Lower leg skin (tissue), 4 donors: ENCODE measurements at places on chromosomes 1 and 21.
A peak's percentile ranks its signal among the peaks of the same experiment; 100 is the strongest.

DNA sequence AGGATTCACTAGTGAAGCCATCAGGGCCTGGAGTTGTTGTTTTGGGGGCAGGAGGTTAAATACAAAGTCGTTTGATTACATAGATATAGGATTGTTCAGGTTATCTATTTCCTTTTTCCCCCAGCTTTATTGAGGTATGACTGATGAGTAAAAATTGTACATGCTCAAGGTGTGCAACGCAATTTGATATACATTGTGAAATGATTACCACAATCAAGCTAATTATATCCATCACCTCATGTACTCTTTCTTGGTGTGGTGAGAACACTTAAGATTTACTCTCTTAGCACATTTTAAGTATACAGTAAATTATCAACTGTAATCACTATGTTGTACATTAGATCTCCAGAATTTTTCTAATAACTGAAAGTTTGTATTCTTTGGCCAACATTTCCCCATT lies 6.0 kb downstream of the FGGY start:
- no peak for DNase-seq

GRCh38 chr21:43987509-43987908 lies 24.6 kb upstream of the TRAPPC10 start:
- no peak for DNase-seq

- no peak for DNase-seq
Observed at GRCh38 chr1:168623003-168623828, 46.8 kb downstream of the XCL1 start.

DNA sequence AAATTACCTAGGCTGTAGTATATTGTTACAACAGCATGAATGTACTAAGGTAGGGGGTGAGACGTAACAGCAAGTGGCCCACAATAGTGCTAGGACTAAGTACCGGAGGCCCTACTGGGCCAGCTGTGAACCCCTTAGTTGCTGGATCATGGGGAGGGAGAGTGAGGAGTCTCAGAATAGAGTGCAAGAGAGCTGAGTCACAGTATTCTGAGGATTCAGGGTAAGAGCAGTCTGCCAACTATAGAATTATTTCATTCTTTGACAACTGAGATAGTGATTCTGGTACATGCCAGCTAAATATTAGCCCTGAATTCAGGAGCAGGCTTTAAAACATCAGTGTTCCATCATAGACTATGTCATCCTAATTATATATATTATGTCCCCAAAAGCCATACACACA lies 218.7 kb downstream of the TM2D1 start:
- no peak for DNase-seq

GRCh38 chr1:86114236-86114635 lies 42.3 kb downstream of the COL24A1 start:
- no peak for DNase-seq

DNA sequence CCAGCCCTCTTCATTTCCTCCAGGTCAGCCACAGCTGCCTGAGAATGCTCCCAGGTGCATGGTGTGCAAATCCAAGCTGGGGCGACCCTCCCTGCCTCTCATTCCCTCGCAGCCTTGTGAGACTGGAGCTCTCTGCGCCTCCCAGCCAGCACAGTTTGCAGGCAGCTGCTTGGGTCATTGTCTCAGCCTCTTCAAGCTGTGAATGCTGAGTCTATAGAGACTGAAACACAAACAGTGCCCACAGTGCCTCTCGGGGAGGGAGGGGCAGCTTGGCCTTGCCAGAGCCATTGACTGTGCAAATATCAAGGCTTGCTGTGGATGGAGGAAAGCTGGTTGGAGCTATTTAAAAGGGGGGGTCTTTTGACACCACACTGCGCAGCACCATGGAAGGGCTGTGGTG lies 10.6 kb downstream of the PLXNA2 start:
- no peak for DNase-seq

GRCh38 chr1:161199506-161200139 lies 769 bp upstream of the ADAMTS4 start:
- no peak for DNase-seq

DNA sequence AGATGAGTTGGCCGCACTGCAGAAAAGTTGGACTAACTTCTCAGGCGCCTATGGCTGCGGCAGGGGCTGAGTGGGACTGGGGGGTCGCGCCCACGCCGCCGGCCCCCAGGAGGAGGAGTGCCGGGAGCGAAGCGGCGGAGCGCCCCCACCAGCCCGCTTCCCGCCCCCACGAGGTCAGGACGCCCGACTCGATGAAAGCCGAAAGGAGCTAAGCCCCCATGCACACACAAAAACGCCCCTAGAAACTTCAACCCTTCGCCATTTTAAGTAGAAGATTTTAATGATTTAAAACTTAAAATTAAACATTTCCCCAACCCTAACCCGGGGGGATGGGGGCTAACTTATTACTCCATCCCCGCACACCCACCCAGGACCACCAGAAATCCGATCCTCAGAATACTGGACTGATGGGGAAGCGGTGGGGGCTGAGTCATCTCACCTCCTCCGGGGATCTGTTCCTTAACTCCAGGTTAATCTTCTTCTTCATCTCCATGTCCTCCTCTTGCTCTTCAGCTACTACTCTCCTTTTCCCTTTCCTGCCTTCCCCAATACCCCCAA lies 539 bp downstream of the ANP32E start:
- DNase-seq: peak; percentile 83

GRCh38 chr21:15172963-15173362 lies 108.2 kb upstream of the NRIP1 start:
- DNase-seq: no peak

DNA sequence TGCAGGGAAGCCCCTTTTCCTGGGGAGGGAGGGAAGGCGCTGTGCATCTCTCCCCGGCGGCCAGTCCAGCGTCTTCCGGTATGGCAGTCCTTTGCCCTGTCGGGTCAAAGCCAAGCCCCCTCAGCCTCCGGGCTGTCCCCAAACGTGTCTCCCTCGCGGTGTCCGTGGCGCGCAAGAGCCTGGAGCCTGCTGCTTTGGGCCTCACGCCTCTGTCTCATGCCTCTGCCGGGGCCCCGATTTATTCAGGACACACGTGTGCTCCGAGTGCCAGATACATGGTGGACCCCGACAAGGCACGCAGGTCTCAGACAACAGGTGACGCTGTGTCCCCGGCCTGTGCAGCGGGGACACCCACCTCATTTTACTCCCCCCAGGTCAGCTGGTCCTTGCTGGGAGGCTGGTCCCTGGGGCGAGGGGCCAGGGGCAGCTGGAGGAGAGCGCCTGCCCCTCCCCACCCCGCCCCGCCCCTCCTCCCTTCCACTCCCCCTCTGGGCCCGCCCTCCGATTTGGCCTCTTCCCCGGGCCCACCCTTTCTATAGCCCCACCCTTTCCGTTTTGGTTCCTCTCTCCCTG lies 176.7 kb downstream of the CAMTA1 start:
- no peak for DNase-seq

GRCh38 chr1:11784993-11785769 lies 20.6 kb downstream of the MTHFR start:
- DNase-seq: peak; percentile 93

DNA sequence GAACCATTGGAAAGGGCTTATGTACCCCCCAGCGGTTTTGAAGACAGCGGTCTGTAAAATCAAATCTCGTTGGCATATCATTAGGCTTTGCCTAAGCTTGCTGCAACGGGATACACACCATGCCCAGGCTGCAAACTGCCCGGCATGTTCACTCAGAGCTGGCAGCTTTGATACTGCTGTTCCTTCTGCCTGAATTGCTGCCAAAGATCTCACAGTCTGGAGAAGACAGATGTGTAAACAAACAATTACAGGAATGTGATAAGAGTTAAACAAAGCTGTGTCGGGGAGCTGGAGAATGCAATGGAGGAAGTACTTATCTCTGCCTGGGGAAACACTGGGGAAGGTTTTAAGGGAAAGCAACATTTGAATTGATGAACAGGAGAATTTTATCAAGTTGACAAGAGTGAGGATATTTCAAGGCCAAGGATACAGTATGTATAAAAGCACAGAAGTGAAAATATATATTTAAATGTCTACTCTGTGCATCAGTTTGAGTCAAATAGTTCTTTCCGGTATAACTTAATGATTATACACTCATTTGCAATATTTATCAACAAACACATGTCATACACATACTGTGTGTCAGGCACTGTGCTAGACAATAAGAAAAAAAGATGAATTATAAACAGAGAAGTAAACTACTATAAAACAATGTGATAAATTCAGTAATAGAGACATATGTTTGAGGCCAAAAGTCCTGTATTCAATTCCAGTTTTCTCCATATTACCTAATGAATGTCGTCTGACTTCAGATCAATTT lies 29.9 kb downstream of the CHML start:
- DNase-seq: no peak

GRCh38 chr1:228142155-228142691 lies 2.1 kb downstream of the GUK1 start:
- peak; percentile 85 for DNase-seq

GRCh38 chr1:95382000-95382786 lies 148.2 kb downstream of the RWDD3 start:
- no peak for DNase-seq

GRCh38 chr1:116128664-116129063 lies 17.5 kb downstream of the MAB21L3 start:
- DNase-seq: no peak

GRCh38 chr1:209387969-209388329 lies 195.6 kb upstream of the CAMK1G start:
- DNase-seq: no peak

GRCh38 chr1:116947092-116947860 lies 37.6 kb downstream of the PTGFRN start:
- no peak for DNase-seq

GRCh38 chr1:219817914-219818313 lies 110.4 kb downstream of the SLC30A10 start:
- no peak for DNase-seq

DNA sequence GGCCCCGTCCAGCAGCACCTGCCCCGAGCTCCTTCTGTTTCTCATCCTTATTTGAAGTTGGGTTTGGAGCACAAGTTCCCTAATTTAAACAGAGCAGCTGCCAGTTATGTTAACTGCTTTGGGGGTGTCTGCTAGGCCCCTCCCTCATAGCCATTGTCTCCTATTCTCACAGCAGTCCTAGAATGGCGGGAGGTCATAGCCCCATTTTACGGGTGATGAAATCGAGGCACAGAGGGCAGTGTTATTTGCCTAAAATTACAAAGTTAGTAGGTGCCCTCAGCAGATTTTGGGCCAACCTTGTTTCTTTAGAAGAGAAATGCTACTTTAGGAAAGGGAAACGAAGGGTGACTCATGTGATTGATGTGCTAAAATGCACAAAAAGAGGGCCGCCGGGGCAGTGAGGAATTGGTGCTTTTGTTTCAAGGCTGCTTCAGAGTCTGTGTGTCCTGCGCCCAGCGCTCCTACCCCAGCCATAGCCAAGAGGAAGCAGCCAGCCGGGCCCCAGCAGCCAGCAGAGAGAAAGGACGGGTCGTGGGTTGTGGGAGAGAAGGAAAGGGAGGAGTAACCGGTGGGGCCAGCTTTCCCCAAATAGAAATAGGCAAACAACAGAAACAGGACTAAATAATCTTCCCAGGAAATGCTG lies 13.0 kb downstream of the VANGL1 start:
- DNase-seq: no peak

DNA sequence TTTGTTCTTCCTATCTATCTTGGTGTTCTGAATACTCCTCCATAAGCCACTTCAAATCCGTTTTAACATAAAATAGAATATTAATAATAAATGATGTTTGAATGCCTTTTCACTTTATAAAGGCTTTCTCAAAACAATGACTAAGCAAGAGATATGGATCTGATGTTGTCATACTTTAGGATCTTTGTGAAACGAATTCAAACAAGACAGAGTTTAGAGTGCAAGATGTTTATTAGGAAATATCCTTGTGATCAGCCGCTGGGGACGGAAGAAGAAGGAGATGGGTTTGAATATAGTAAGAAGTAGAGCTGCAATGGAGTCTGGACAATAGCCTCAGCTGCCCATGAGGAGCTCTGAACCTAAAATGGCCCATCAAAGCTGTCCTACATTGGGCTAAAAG lies 351.8 kb downstream of the NEGR1 start:
- DNase-seq: no peak

DNA sequence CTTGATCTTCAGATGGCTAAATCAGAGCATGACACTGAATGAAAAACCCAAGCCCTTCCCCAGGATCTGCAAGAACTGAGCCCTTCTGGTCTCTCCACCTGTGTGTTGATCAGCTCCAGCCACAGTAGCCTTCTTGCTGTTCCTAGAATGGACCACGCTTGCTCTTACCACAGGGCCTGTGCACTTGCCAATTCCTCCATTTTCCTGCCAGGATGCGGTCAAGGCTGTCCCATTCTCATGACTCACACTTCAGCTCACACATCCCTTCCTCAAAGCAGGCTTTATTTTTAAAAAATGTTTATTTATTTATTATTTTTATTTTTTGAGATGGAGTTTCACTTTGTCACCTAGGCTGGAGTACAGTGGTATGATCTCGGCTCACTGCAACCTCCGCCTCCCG lies 43.6 kb upstream of the GRHL3 start:
- no peak for DNase-seq

- no peak for DNase-seq
Observed at GRCh38 chr1:180508725-180509097, 6.3 kb upstream of the ACBD6 start.

- DNase-seq: no peak
Observed at GRCh38 chr1:54391450-54392209, 14.6 kb downstream of the SSBP3 start.

GRCh38 chr1:52554756-52555155 lies 1.9 kb upstream of the TUT4 start:
- no peak for DNase-seq

DNA sequence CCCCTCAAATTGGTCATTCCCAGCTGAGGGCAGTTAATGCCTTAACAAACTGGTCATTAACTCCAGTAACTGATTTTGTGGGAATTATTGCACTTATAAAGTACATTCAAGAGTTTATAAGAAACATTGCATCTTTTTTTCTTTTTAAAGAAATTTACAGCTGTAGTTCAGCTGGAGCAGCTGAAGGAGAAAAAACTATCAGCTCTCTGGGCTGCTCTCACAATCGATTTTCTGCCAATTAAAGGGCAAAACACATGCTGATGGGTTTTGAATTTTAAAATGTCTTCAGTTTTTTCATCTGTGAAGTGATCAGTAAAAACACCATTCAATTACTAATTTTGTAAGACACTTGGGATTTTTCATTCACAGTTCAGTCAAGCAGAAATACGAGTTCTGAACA lies 74.7 kb downstream of the KIFAP3 start:
- DNase-seq: no peak

DNA sequence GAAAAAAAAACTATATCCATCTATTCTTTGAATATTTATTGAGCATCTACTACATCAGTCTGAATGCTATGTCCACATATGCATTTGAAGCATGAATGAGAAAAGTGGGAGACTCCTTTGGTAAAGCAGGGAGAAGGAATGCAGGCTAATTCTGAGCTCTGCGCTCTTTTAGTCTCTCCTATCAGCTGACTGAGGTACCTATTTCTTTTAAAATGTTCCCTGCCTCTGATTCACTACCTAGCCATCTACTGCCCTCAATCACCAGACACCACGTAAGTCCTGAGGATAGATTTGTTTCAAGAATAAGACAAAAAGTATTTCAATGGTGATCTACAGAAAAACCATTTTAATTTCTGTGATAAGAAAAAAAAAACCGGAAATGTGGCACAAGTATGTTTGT lies 3.8 kb upstream of the RGS13 start:
- DNase-seq: no peak
